ENCODE measurements at places on chromosomes 2 and 18.

- no peak for DNase-seq
Measured at GRCh38 chr2:11344956-11345677, 681 bp upstream of the ROCK2 start.

DNA sequence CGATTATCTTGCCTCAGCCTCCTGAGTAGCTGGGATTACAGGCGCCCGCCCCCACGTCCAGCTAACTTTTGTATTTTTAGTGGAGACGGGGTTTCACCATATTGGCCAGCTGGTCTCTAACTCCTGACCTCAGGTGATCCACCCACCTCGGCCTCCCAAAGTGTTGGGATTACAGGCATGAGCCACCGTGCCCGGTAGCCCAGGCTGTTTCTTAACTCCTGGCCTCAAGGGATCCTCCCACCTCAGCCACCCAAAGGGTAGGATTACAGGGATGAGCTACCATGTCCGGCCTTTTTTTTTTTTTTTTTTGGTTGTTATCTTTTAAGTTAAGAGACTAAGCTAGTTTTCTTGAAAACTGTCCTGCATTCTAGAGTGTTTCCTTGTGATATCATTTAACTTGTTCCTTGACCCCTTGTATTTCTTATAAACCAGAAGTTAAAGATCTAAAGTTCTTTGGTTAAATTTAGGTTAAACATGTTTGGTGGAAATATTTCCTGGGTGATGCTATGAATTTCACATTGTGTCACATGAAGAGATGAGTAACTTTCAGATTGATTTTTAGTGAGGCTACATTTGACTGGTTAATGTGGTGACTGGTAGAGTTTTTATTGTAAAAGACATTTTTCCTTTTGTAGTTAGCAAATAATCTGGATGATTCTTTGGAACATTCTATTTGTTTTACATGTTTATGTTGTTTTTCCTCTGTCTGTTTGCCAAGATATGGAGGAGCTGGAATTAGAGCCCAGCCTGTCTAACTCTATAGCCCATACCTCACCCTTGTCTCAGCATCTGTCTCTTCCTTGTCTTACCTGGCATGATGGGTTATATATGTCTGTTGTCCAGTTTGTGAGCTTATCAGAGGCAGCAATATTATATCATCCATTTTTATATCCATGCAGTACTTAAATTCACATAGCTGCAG, 5.2 kb downstream of the NCAPH start:
- DNase-seq, result no peak

- no peak for DNase-seq
Measured at GRCh38 chr2:37976411-37976810, 51.3 kb downstream of the RMDN2 start.

DNA sequence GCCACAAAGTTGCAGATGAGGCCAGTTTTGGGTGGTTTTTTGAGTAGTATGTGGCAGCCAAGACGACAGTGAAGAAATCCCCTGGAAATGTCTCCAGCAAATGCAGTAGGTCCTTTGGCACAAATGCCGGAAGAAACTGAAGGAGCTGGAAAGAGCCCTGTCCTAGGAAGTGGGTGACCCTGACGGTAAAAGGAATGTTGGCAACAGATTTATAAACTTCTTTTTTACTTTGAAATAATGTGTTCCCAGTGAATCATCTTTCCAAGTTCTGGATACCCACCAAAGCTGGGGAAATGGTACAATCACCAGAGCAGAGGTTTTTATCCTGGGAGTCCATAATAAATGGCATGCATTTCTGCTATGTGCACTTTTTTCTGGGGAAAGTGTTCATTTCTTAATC, 112.9 kb downstream of the CSRNP3 start:
- no peak for DNase-seq

GRCh38 chr2:4679391-4679790, 976.0 kb downstream of the DCDC2C start:
- no peak for DNase-seq

- DNase-seq, result no peak
Measured at GRCh38 chr2:152537081-152537651, 180.1 kb downstream of the PRPF40A start.

DNA sequence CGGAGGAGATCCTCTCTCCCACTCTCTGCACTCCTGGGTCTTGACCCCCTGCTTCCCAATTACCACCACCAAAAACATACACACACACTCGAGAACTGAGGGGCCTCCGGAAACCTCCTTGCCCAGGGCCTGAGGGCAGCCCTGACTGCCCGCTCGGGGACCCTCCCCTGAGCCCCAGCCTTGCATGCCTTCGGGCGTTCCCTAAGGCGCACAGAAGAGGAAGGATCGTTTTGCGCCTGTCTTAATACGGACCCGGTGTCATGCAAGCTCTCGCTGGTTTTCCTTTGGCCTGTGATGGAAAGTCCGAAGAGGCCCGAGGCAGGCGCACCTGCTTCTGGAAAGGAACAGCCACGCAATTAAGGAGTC, 19.8 kb downstream of the POU3F3 start:
- no peak for DNase-seq

- no peak for DNase-seq
Measured at GRCh38 chr2:213148572-213149261, 2.7 kb downstream of the IKZF2 start.

DNA sequence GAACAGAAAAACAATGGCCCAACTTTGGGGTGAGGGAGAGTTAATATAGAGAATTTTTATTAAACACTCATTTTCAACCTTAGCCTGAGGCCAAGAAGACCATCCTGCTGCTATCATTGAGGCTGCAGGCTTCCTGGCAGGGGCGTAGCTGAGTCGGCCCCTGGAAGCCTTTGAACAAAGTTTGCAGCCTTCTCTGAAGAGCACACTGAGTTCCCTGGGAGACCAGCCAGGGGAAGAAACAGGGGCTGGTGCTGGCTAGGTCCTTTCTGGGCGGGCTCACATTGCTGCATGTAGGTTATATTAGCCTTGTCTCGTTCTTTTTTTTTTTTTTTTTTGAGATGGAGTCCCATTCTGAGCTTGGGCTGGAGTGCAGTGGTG, 126.8 kb upstream of the HS6ST1 start:
- DNase-seq, result no peak

- no peak for DNase-seq
Measured at GRCh38 chr18:28168725-28169124, 8.2 kb downstream of the CDH2 start.

- DNase-seq, result peak; percentile 72
Measured at GRCh38 chr18:34787931-34788532, 77.9 kb downstream of the DTNA start.

GRCh38 chr18:47832348-47832747, 98.1 kb downstream of the SMAD2 start:
- DNase-seq, result no peak

GRCh38 chr18:25033747-25034471, 318.1 kb downstream of the ZNF521 start:
- DNase-seq, result no peak

DNA sequence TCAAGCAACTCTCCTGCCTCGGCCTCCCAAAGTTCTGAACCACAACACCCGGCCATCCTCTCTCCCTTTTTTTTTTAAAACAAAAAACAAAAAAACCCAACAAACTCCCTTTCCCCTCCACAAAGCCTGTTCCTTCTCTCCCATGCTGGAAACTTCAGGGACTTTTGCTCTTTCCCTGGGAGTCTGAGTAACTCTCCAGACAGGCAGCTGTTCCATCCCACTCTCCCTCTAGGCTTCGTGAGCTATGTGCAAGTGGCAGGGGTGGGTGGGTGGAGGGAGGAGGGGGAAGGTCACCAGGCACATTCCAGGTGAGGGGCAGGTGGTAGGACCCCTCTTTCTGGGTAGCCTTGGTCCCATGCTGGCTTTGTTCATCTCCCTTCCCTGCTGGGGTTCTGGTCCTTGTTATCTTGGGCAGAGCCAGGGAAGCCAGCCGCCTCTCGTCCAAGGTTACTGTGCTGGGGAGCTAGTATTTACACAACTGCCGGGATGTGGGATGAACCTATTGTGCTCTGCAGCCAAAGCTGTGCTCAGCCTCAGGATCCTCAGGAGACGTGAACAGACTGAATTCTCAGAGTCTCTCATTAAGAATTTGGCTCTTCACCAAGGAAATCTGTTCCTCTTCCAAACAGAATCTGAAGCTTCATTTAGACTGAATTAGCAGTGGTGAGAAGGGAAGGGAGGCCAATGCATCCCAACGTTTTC, 106.9 kb downstream of the LIPG start:
- DNase-seq, result peak; percentile 74

DNA sequence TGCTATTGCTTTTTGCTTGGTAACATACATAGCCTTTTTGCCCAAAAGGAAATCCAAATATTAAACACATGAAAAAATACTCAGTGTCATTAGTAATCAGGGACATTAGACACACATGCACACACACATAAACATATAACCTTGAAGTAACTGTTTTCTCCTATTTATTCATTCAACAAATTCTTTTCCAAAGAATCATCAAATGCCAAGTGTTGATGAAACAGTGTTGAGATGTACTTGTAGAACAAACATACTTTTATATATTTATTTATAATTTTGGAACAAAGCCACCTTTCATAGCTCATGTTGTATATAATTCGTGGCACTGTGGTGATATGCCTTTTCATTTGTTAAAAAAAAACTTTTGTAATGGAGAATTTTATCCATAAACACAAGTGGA, 81.0 kb downstream of the APLF start:
- DNase-seq, result no peak

- DNase-seq, result no peak
Measured at GRCh38 chr2:33277002-33277426, 199.4 kb upstream of the RASGRP3 start.

- DNase-seq, result no peak
Measured at GRCh38 chr18:46536215-46536874, 120.7 kb downstream of the LOXHD1 start.

GRCh38 chr18:3864669-3865298, 414.8 kb downstream of the TGIF1 start:
- no peak for DNase-seq

GRCh38 chr2:177147093-177147694, 65.4 kb upstream of the HNRNPA3 start:
- DNase-seq, result peak; percentile 62

- no peak for DNase-seq
Measured at GRCh38 chr2:67900826-67901225, 162.0 kb downstream of the C1D start.

- DNase-seq, result no peak
Measured at GRCh38 chr2:216113572-216113971, 4.4 kb downstream of the XRCC5 start.

- DNase-seq, result peak; percentile 61
Measured at GRCh38 chr2:21326152-21326551, 202.4 kb downstream of the TDRD15 start.

GRCh38 chr2:204967199-204967960, 422.1 kb downstream of the PARD3B start:
- no peak for DNase-seq

DNA sequence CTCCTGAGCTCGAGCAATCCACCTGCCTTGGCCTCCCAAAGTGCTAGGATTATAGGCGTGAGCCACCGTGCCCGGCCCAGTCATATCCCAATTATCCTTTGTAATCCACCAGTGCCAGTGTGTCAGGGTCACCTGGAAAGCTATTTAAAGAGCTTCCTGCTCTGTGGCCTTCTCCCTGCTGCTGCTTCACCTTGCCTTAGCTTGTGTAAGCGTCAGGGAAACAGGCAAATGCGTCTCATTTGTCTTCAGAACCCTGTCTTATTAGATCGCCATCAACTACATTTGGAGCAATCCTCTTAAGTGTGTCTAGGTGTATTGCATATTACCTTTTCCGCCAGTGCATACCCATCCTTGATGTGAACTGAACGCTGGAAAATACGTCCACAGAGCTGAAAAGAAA, 10.2 kb downstream of the KIF5C start:
- no peak for DNase-seq

DNA sequence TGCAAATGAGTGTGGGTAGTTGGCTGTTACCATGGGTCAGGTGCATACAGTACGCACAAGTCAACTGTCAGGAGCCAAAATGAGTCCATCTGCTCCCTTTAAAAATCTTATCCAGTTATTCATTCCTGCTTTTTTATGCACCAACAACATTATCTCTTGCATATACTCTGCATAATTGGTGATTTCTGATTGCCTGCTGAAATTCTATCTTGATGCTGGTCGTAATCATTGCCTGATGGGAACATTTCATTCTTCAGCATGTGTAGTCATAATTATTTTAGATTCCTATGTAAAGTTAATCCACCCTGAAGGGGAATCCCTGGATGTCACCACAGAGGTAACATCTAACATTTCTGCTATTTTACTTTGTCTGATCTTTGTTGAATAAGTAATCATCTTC, 102.2 kb upstream of the RND3 start:
- DNase-seq, result no peak

DNA sequence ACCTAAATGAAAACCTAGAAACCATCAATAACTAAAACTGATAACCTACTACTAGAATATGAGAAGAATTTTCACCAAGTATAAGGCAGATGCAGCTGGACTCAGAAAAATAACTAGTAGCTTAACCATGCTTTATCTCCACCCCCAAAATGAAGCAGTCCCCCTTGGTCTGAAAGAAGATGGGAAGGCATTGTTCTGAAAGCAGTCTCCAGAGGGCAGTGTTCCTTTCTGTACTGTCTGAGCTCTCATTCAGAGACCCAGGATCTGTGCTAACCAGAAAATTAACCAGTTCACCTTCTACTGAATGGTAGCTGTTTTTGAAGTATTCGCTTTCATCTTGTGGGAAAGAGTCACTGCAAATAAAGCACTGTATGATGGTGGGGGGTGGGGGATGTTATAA, 273.0 kb downstream of the PDE11A start:
- DNase-seq, result peak; percentile 10

- no peak for DNase-seq
Measured at GRCh38 chr18:12828116-12829051, 55.7 kb downstream of the PTPN2 start.

DNA sequence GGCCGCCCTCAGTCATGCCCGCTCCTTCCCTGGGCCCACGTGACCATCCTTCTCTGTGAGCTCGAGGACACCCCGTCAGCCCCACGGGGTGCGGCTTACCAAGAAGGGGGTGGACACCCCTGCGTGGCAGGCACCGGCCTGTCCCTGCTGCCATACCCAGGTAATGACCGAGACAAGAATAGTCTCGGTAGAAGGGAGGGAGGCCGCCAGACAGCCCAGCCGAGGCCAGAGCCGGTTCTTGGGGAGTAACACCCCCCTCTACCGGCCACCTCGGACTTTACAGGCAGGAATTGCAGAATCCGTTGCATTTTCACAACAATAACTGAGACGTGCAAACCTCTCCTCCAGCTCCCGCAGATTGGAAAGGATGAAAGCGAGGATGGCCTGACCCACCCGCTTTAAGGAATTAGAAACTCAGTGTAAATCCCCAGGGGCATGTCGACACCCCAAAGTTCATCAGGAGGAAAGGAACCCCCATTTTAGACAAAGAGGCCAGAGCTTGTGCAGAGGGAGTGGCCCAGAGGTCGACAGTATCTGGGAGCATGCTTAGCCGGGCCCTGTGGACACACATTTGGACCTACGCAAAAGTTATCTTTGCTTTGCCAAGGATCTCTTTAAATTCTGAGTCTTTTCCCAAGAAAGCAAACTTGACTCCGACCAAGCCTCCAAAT, 60.1 kb upstream of the GLI2 start:
- DNase-seq, result no peak

GRCh38 chr18:56696966-56697365, 45.8 kb downstream of the WDR7 start:
- no peak for DNase-seq

- peak; percentile 83 for DNase-seq
Measured at GRCh38 chr18:76977108-76977621, 154.8 kb downstream of the ZNF236 start.

GRCh38 chr2:138689705-138690104, 90.5 kb downstream of the NXPH2 start:
- no peak for DNase-seq

Data from NCI-H345 (cell line).